ENCODE measurements at places on chromosomes 7 and 10.
A peak's percentile ranks its signal among the peaks of the same experiment; 100 is the strongest.

DNA sequence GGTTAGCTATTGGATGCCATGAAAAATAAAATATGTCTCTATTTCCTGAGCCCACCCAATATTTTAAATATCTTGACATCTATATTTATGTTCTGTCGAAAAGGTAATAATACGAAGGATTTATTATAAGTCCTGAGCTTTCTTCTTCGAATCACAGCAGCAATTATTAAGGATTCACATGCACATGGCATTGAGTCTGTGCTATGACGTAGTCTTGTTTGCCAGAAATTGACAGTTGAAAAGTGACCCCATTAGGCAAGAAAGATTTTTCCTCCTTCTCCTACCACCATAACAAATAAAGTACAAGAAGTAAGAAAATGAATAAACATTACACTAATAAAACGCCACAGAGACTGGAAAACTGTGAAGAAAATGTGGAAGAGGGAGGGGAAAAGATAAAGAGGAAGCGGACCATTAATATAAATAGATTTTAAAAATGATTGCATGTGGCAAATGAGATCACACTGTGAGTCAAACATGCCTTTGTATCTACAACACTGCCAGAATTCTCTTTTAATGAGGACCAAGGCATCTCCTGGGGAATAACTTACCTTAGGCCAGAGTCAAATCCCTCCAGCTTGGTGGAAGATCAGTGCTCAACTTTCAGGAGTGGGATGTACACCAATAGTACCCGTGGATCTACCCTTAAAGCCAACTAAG, 21.6 kb downstream of the FZD1 start:
- DNase-seq, result peak; percentile 13

DNA sequence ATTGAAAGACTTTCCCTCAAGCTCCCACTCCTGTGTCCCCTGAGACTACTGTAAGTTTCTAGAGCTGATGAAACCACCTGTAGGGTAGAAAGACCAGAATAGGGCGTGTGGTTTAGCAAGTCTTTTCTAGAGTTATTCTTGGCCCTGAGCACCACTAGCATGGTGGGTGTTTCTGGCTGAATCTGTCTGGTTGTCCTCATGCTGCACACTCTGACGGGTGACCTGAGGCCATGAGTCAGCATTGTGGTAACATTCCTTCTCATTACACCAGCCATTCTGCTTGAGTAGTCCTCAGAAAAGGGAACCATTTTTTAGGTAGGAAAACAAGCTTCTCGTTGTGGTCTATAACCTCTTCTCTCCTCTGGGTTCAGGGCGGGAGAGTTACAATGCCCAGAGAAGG, 250.3 kb downstream of the SNX13 start:
- DNase-seq, result peak; percentile 90

- DNase-seq, result no peak
Measured at GRCh38 chr7:106887421-106887820, 22.3 kb downstream of the PIK3CG start.

DNA sequence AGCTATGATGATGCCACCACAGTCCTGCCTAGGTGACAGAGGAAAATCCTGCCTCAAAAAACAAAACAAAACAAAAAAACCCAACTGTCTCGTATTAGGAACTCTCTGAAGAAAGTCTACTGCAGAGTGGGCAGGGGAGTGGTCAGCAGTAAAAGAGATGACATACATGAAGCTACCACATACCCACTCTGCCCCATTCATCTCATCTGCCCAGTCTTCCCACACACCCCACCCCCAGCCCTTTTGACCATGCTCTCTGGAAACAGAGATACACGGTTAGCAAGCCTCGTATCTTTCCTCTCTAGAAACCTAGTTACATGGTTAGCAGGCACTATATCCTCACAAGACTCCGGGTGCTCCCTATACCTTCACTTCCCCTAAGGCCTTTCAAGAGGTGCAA, 8.3 kb downstream of the SLC37A3 start:
- DNase-seq, result no peak

DNA sequence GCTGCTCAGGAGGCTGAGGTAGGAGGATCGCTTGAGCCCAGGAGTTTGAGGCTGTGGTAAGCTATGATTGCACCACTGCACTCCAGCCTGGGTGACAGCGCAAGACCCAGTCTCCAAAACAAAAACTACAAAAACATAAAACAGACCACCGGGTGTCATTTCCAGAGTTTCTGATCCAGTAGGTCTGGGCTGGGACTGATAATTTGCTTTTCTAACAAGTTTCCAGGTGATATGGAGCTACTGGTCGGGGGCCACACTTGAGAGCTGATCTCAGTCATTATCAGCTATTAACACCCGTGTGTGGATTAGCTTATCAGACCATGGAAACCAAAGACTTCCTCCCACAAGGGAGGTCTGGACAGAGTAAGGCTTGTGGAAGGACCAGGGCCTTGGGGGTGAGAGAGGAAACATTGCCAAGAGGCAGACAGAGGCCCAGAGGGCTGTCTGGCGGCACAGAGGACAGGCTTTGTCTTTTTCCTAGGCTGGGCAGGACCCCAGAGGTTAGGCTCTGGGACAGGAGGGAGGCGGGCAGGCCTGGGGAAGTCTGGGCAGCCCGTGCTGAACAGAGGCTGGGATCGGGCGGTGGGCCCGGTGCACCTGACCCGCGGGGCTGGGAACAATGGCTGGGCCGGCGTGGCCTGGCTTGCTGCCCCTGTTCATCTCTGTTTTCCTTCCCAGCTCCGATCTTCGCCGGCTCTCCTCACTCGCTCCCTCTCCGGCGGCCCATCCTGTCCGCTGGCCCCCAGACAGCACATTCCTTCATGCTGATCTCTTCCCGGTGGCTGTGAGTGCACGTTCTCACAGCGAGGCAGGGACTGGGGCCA, 25.2 kb downstream of the TMEM270 start:
- no peak for DNase-seq

GRCh38 chr10:114394531-114394930, 9.8 kb downstream of the AFAP1L2 start:
- DNase-seq, result no peak

- DNase-seq, result no peak
Measured at GRCh38 chr10:129719889-129720590, 244.0 kb downstream of the EBF3 start.

GRCh38 chr10:24463611-24464426, 254.9 kb downstream of the KIAA1217 start:
- DNase-seq, result peak; percentile 97

- no peak for DNase-seq
Measured at GRCh38 chr7:132225216-132226030, 350.8 kb downstream of the PLXNA4 start.

Data from A172 (cell line).